Mucosa of descending colon (tissue), 3 donors: ENCODE measurements at places on chromosomes 4 and X.
A peak's percentile ranks its signal among the peaks of the same experiment; 100 is the strongest.

GRCh38 chr4:26862381-26862915 lies 1.8 kb downstream of the STIM2 start:
- DNase-seq = no peak

GRCh38 chrX:38839944-38840343 lies 38.7 kb downstream of the MID1IP1 start:
- no peak for DNase-seq

DNA sequence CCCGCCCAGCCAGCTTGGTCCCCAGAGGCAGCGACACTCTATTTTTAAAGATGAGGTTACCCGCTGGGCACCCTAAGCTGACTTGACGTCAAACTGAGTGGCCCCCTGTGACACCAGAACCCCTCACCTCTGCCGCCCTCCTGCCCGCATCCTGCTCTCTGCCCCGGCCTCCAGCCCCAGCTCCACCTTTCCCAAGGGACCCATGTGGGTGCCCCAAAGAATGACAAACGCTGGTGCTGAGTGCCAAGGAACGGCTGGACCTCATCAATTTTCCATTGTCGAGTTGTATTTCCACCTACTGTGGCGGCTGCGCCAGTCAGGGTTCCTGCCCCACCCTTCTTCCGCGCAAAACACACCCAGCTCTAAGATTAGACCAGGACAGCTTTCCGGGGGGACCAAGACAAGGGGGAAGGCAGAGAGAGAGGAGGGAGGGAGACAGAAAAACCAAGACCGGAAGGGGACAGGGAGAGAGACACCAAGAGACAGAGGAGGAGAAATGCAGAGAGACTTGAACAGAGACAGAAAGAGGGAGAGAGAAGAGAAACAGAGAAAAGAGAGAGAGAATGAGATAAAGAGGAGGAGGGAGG lies 2.0 kb downstream of the PRKX start:
- DNase-seq = peak; percentile 26

GRCh38 chr4:184188443-184189400 lies 29.0 kb downstream of the ENPP6 start:
- no peak for DNase-seq

GRCh38 chr4:113397114-113397701 lies 347.8 kb downstream of the ANK2 start:
- DNase-seq = no peak

DNA sequence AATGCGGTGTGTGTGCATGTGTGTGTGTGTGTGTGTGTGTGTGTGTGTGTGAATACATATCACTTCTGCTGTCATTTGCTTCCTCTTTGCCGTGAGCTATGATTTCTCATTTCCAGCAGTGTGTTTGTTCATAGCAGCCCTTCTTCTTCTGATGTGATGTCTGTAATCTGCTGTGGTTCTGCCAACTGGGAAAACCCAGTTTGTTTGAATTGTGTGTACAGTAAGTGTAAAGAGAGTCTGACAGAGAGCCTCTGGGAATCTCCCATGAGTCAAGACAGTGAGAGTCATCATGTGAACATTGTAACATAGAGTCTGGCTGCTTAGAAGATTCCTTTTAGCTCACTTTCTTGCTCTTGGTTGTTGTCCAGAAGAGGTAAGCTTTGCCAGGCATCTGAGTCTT lies 8.4 kb upstream of the NWD2 start:
- DNase-seq = no peak

DNA sequence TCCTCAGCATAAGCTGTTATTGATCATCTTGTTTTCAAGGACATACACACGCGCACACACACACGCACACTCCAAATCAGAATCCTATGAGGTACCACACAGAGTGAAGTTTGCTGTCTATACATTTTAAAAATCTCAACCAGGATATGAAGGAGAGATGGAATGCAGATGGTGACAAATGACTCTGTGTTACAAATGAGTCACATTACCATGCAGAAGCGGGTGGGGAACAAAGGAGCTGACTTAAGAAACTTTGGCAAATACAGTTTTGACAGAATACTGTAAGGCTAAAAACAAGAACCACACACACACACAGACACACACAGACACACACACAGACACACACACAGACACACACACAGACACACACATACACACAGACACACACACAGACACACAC lies 81.7 kb downstream of the RELL1 start:
- DNase-seq = no peak

DNA sequence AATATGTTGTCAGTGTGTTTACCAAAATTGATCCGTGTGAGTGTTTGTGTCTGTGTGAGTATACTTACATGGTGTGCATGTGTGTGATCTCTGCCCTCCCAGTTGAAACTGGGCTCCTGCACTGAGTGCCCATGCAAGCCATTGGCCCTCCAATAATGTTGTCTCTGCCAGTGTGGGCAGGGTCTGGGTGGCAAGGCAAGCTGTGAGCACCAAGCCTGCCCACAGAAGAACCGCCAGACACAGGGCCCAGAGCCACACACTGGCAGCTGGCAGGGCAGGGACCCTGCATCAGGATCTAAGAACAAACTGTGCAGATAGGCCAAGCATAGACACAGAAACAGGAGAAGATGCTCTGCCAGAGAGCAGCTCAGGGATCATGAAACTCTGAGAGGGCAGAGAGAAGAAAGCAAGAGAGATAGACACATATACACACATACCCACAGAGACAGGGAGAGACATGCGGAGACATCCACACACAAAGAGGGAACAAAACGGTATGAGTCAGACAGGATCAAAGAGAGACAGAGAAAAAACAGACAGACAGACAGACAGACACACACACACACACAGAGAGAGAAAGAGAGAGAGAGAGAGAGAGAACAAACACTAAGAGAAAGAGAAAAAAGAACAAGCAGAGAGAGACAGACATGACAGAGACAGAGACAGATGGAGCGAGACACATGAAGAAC lies 555.0 kb downstream of the MID1IP1 start:
- no peak for DNase-seq

DNA sequence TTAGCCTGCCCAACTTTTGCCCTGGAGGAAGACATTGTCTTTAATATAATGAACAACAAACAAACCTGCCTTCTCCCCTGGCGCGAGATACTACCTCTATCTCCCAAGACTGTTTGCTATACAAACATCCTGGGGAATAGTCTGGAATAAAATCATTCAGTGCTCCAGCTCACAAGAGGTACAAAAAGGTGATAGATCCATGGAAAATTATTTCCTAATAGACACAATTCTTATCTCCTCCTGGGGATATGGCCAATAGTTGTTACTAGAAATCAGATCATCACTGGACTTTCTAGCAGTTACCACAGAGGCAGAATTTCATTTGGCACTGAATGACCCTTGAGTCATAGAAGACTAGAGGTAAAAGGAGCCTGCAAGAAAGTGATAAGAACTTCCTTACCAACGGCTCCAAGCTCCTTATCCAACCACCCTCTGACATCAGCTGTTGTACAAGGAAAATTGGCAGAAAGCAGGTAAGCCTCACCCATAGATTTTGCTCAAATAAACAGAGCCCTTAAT lies 38.1 kb downstream of the MID1 start:
- no peak for DNase-seq

DNA sequence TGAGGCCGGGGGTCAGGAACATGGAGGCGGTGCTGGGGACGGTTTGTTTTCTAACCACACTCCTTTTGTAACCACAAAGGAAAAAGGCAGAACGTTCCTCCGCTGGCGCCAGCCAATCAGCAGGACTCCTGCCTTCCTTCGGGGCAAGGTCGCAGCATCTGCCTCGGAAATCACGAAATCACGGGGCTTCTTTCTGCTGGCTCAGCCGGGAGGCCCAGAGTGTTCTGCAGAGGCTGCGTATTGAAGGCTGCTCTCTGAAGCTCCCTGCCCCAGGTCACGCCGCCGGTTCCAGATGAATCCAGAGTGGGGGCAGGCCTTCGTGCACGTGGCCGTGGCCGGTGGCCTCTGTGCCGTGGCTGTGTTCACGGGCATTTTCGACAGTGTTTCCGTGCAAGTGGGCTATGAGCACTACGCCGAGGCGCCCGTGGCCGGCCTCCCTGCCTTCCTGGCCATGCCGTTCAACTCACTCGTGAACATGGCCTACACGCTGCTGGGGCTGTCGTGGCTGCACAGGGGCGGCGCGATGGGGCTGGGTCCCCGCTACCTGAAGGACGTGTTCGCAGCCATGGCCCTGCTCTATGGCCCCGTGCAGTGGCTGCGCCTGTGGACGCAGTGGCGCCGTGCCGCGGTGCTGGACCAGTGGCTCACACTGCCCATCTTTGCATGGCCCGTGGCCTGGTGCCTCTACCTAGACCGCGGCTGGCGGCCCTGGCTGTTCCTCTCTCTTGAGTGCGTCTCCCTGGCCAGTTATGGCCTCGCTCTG lies 9.4 kb downstream of the TMEM187 start:
- DNase-seq = peak; percentile 51

DNA sequence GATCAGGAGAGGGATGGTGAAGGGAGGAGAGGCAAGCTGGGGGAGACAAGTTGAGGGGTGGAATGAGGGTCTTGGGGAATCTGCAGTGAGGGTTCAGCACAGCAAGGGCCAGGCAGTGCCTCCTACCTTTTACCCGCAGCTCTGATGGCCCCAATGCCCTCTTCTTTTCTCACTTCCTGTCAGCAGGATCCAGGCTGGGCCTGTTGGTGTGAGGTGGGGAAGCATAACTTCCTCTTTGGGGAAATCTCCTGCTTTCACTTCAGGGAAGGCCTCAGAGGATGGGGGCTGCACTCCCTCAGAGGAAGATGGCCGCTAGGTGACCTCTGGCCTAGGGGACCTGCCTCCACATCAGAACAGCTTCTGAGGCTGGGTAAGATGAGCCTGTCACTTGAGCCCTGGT lies 36.5 kb downstream of the EFNB1 start:
- DNase-seq = no peak

DNA sequence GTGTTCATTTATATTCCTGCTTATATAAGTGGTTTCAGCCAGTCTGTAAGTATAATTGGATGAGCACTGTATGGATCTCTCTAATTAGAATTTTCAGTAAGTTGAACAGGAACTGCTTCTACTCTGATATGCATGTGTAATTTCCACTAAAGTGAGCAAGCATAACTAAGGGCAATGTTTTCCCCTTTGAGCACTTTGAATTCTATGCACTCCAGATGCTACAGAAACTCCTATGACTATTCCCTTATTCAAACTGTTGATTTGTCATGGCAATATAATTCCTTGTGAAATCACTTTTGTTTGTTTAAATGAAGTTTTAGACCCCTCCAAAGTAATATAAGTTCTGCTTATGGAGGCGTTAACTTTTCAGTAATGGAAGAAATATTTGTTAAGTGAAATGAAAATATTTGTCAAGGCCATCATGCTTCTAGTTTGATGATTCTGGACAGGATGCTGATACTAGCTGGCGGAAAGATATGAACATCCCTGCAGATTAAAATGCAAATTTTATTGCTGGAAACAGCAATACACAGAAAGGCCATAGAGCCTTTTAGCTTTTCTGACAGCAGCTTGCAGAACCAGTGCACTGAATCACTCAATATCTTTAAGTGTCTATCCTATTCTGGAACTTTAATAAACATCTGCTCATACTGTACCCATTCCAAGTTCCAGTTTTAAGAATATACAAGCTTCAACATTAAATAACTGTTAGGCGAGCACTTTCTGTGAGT lies 1460.8 kb downstream of the RAPGEF2 start:
- no peak for DNase-seq

- DNase-seq = no peak
Observed at GRCh38 chrX:51851507-51852085, 41.8 kb upstream of the MAGED1 start.

DNA sequence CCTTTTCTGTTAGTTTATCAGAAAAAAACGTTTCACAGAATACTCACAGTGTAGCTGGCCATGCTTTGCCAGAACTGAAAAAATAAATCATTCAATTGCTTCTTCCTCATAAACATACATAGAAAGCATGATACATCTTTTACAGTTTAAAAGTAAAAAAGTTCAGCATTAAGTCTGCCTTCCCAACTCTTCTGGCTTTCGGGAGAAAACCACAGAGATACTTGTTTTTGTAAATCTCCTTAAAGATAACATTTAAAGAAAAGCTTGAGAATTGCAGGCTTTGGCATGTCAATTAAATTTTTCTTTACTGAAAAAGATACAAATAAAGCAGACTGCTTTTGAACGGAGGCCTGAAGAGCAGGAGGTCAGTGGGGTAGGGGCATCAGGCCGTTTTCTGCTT lies 66.8 kb downstream of the SEC24D start:
- no peak for DNase-seq
